Thoracic aorta (tissue), 2 donors: ENCODE measurements at places on chromosomes 5 and 9.

GRCh38 chr5:142006363-142007236, 6.2 kb downstream of the GNPDA1 start:
- DNase-seq = no peak

GRCh38 chr9:125549891-125550885, 156.8 kb downstream of the MAPKAP1 start:
- no peak for DNase-seq

DNA sequence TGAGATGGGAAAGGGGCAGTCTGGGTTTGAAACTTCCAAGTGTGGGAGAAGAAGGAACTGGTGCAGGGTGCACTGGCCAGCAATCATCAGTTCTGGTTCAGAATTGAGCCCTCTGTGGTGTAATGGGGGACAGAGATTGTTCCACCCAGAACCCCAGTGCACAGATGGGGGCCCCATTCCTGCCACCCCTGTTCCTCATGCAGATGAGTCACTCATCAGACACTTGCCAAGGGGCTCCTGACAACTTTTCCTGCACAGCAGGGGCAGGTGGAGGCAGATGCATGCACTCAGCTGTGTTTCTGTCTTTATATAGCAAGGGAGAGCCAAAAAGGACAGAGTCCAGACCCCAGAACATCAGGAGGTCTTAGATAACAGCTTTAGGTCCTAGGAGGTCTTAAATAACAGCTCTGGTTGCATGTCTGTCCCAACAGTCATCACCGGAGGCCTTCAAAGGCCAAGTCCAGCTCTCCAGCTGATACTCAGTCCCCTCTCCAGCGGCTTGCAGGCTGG, 252.9 kb downstream of the HSPA4 start:
- DNase-seq = no peak

DNA sequence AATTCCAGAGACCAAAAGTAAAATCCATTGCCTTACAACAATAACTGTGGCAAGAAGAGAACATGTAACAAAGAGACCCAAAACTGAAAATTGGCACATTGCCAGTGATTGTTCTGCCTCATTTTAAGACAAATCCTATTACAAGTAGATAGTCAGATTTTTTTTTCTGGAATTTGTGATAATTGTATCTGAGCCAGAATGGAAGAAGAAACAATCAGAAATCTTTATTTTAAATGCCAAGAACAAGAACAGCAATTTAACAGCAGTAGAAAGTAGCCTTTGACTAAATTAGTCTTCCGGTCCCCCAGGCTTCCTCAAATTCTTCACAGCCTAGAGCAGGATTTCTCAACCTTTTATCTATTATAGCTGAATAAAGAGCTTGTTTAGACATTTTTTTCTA, 106.7 kb upstream of the PTPN3 start:
- no peak for DNase-seq

- no peak for DNase-seq
Observed at GRCh38 chr5:37208883-37209797, 40.0 kb downstream of the CPLANE1 start.

- no peak for DNase-seq
Observed at GRCh38 chr5:172773481-172774469, 2.8 kb upstream of the DUSP1 start.

DNA sequence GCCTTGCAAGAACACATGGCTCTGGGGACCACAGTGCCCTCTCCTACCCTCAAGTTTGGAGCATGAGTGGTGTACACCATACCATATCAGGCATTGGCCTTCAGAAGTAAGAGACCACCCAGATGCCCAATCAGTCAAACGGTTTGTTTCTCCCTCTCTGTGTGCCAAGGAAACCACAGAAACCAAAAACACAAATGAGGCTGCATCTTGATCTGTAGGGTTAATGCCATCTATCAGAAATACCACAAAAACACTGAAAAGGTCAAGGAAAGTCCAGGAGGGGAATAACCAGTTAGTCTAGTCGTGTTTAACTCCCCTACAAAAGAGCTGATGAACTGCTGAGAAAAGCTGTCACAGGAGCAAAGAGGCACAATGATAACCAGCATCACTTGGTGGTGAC, 78.4 kb downstream of the INSYN2B start:
- no peak for DNase-seq

- DNase-seq = no peak
Observed at GRCh38 chr9:129635099-129636065, 6.6 kb downstream of the ASB6 start.

DNA sequence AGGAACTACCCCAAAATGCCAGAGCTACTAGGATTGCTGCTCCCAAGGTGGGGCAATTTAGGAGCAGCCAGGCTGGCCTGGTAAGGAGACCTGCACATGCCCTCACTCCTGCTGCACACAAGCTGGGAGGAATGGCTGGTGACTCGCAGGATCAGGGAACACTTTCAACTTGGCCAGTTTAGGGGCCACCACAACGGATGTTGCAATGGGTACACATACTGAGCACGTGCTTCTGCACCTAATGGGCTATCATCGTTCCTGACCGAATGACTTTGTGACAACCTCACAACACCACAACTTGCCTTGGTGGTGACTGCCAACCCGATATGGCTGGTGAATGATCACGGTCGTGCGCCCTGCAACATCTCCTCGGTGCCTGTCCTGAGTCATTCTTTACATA, 172.0 kb downstream of the ROR2 start:
- DNase-seq = no peak

- no peak for DNase-seq
Observed at GRCh38 chr9:129619787-129620668, 873 bp downstream of the C9orf50 start.

- DNase-seq = no peak
Observed at GRCh38 chr5:151318850-151319732, 15.5 kb upstream of the SLC36A3 start.

DNA sequence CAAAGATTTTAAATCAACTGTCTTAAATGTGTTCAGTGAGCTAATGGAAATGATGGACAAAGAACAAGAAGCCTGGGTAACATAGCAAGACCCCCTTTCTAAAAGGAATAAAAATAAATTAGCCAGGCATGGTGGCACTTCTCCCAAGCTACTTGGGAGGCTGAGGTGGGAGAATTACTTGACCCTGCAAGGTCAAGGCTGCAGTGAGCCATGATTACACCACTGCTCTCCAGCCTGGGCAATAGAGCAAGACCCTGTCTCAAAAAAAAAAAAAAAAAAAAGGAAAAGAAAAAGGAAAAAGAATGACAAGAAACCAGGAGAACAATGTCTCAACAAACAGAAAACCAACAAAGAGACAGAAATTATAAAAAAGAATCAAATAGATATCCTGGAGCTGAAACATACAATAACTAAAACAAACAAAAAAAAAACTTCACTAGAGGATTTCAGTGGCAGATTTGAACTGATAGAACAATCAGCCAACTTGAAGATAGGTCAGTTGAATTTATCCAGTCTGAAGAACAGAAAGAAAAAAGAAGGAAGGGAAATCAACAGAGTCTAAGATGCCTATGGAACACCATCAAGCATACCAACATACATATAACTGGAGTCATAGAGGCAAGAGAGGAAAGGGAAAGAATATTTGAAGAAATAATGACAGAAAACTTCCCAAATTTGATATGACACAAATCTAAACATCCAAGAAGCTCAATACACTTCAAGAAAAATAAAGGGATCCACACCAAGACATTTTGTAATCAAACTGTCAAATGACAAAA, 16.8 kb upstream of the SLC35D2 start:
- DNase-seq = no peak

- DNase-seq = no peak
Observed at GRCh38 chr9:74443036-74443750, 53.9 kb upstream of the RORB start.

DNA sequence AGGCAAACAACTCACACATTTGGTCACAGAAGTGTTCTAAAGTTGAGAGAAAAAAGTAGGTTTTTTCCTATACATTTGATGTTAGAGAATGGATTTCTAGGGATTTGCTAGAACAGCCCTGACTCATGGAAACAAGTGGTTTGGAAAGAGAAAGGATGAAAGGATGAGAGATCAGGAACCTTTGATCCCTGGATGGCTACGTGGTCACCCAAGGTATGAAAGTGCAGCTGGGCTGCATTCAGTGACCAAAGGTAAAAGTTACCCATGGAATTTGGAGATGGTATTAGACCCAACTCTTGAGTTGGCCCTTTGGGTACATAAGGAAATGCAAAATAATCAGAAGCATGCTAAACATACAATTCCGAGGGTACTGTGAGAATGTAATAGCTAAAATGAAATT, 61.3 kb upstream of the SPIN1 start:
- DNase-seq = no peak

- DNase-seq = no peak
Observed at GRCh38 chr9:96131825-96132224, 170.2 kb downstream of the HSD17B3 start.

DNA sequence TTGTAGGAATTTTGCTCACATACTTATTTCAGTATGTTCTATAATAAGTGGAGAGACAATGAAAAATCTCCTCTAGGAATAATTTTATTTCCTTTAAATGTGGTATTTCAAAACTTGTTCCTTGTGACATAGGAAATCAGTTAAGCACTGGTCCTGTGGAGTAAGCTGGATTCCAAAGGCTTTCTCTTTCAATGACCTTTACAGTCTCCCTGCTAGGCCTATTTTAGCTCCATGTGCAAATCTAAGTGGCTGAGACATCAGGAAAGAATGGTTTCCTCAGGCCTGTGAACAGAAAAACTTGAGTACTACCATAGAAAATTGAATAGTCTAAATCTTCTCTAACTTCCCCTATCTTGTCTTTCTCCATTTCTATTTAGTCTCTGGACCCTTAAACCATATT, 514.2 kb upstream of the TLE4 start:
- no peak for DNase-seq

- no peak for DNase-seq
Observed at GRCh38 chr9:126861707-126862103, 1.3 kb downstream of the ZBTB34 start.

GRCh38 chr9:130912932-130913598, 16.5 kb upstream of the QRFP start:
- peak; percentile 31 for DNase-seq

DNA sequence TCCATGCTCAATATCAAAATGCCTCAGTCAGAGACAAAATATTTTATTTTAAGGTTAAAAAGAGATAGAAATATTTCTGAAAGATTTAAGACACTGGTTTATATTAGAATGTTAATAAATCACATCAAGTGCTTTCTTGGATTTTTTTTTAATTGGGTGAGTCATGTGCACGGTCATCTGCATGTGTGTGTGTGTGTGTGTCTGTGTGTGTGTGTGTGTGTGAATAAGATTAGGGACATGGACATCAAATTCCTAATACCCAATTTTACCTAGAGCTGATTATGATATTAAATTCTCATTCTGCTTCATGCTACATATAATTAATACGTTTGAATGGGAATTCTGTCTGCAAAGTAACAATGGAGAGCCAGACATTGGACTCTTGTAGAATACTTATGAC, 122.9 kb downstream of the BASP1 start:
- DNase-seq = no peak

GRCh38 chr5:150323092-150323491, 20.4 kb upstream of the ARSI start:
- DNase-seq = no peak

- DNase-seq = no peak
Observed at GRCh38 chr9:34311499-34312185, 17.4 kb downstream of the KIF24 start.

GRCh38 chr5:52895075-52895474, 94.1 kb upstream of the ITGA2 start:
- DNase-seq = no peak

DNA sequence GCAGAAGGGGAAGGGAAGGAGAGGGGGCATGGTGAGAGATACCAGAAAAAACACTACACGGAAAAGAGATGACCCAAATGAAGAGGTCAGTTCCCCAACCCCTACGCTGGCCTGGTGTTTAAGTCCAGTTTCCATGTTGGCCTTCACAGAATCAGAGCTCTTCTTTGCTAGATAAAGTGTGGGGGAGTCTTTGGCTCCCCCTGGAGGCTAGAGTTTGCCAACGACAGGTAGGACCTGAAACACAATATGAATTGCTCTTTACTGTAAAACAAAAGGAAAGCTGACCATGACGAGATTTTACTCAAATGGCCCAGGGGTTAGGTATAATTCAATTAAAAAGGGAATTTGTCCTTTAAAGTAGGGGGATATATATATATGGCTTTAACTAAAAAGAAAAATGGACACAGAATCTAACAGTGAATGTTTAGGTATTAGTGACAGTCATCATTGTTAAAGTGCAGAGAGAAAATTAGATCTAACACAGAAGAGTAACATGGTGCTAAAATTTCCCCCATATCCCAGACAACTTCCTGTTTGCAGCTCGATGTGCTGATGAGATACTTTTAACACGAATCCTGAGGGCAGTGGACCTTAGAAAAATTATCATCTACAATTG, 92.0 kb downstream of the SV2C start:
- DNase-seq = no peak

GRCh38 chr5:69288688-69289087, 43.9 kb downstream of the CCDC125 start:
- DNase-seq = no peak

DNA sequence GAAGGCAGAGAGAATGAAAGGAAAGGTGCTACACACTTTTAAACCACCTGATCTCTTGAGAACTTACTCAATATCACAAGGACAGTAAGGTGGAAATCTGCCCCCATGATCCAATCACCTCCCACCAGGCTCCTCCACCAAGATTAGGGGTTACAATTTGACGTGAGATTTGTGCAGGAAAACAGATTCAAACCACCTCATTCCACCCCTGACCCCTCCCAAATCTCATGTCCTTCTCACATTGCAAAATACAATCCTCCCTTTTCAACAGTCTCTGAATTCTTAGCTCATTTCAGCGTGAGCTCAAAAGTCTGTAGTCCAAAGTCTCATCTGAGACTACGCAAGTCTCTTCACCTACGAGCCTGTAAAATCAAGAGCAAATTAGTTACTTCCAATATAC, 768.3 kb upstream of the COX7C start:
- no peak for DNase-seq

GRCh38 chr5:166262395-166262794, 2029.0 kb upstream of the WWC1 start:
- no peak for DNase-seq

GRCh38 chr5:65779643-65780042, 57.6 kb downstream of the NLN start:
- DNase-seq = no peak

GRCh38 chr9:104882566-104882965, 45.4 kb downstream of the ABCA1 start:
- DNase-seq = no peak

DNA sequence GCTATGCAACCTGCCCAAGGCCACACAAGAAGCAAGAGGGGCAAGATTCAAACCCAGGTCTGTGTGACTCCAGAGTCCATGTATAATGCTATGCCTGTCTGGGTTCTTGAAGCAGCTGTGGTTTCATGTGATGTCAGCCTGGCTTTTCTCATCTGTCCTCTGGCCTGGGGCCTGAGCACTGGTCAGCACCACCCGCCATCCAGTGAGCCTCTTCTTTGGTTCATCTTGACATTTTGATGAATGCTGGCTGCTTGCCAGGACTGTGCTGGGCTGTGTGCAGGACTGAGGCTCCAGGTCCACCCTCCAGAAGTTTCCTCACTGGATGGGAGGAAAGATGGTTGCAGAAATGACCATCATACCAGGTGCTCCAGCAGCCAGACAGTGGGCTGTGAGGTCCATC, 61.5 kb downstream of the TSTD2 start:
- no peak for DNase-seq

GRCh38 chr5:170614720-170615119, 110.9 kb downstream of the KCNIP1 start:
- no peak for DNase-seq

GRCh38 chr5:61440596-61440995, 108.5 kb downstream of the ZSWIM6 start:
- no peak for DNase-seq

- no peak for DNase-seq
Observed at GRCh38 chr5:4735261-4735660, 404.9 kb upstream of the ADAMTS16 start.
